ENCODE measurements at places on chromosomes 3 and 15. TPM values are rescaled to one million over a fixed set of nuclear protein-coding genes. Genes with fewer than 3 reads are reported as not detected.

ITIH3 gene
- total RNA-seq: 0.44 TPM

SLC12A1 gene
- not detected for total RNA-seq

DNA sequence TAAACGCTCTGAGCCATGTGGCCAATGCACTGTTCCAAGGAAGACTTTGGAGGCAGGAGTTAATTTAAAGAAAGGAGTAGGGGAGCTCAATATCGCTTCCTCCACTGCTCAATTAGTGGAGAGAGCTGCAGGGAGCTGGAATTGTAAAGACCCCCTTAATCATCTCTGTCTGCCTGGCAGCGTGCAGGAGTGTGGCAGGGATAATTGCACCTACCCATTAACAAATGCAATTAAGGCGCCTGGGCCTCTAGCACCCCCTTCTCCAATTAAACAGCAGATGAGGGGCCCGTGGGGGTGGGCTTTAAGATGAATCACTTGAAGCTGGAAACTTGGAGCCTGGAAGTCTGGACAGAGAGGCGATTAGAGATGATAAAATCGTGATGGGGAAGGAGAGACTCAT, 61.7 kb upstream of the GLCE start:
- no peak for DNase-seq

DNA sequence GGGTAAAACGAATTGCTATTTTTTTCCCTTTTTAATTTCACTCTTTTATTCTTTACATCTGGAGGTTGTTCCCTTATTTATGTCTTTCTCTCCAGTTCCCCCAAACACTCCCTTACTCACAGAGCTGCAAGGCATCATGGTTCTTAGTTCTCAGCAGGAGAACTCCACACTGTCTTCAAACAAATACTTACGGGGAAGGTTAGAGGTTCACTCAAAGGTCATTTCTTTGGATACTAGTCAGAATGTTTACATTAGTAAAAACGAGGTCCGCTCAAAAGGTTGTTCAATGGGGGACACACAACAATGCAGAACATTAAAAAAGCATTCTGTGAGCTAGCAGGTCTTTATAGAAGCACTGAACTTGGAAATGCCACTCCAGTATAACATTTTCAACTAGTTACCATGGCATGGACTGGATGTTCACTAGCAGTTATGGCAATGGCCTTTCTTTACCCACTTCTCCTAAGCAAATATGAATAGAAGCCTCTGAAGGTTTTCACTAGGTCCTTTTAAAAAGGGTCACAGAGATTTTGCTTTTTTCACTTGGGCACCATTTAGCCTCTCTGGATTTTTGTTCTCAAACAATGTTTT, 201.7 kb downstream of the MEIS2 start:
- DNase-seq: no peak

- DNase-seq: no peak
Measured at GRCh38 chr15:40500568-40501330, 30.0 kb downstream of the CHST14 start.

Measured in HCT116 (cell line).